PC-9 (cell line): ENCODE measurements at places on chromosomes 2 and 18. TPM values are rescaled to one million over a fixed set of nuclear protein-coding genes. Genes with fewer than 3 reads are reported as not detected.
A peak's percentile ranks its signal among the peaks of the same experiment; 100 is the strongest.

DNA sequence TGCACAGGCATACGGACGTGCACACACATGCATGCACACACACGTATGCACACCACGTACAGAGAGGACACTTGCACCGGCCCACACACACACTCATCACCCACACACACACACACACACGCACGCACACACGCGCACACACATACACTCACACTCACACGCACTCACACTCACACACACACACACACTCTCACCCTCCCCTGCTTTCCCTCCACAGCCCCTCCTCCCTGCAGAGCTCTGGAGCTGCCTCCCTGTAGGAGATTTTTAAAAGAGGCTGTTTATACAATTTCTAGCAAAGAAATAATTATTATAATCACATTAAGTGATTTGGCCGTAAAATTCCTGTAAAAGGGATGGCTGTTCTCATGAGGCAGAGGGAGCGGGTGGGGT, 36.5 kb upstream of the SNED1 start:
- DNase-seq = no peak

The CNRIP1 gene
- not detected in 2 replicates for total RNA-seq

GRCh38 chr2:230447455-230448451, 31.8 kb downstream of the SP100 start:
- DNase-seq = no peak

DNA sequence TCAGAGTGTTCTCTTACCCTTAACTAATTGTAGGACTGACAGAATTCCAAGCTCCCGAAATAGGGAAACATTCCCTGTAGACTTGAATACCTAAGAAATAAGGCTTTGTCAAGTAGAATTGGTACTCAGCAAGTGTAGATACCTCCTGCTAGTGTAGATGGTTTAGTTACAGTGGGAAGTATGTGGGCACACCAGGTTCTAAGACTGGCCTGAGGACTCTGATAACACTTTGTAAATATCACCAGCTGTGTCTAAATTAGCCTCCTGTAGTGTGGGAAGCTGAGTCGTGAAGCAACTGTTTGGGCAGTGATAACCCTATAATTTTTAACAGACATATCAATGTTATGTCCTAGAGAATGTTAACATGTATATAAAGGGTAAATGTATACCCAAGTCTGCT, 304.5 kb downstream of the SLC8A1 start:
- no peak for DNase-seq

The ARID5A gene
- 5.1 and 6.0 TPM in 2 replicates for total RNA-seq

The PEX13 gene
- total RNA-seq = 28.4 and 32.4 TPM in 2 replicates

- no peak for DNase-seq
Measured at GRCh38 chr2:201908901-201909300, 102.6 kb downstream of the CDK15 start.

DNA sequence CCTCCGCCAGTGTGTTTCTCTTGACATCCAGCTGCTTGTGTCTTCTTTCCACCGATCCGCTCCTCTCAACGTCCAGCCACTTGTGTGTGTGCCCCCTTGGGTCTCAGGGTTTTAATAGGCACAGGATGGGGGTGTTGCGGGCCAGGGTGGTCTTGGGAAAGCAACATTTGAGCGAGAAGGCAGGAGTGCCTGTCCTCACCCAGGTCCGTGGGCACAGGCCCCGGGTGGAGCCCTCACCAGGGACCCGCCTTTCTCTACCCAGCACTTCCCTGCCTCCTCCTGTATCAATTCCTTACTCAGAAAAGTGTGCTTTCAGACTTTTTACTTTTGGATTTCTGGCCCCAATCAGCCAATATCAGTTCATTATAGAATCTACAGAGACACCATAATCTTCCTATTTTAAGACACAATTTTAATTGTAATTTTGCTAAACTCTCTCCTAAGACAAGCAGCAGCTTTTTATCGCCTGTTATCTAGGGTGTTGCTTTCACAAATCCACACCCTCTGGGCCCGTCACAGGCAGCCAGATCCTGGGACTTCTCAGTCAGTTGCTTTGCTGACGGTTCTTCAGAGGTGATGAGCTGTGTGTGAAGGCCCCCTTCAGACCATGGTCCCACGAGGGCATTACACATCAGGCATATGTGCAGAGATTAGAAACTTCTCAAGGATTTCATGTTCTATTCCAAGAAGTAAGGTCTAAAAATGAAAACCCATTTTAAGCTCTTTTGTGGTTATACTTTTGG, 96.0 kb upstream of the FHL2 start:
- DNase-seq = no peak

- no peak for DNase-seq
Measured at GRCh38 chr2:239469106-239469960, 68.5 kb upstream of the HDAC4 start.

DNA sequence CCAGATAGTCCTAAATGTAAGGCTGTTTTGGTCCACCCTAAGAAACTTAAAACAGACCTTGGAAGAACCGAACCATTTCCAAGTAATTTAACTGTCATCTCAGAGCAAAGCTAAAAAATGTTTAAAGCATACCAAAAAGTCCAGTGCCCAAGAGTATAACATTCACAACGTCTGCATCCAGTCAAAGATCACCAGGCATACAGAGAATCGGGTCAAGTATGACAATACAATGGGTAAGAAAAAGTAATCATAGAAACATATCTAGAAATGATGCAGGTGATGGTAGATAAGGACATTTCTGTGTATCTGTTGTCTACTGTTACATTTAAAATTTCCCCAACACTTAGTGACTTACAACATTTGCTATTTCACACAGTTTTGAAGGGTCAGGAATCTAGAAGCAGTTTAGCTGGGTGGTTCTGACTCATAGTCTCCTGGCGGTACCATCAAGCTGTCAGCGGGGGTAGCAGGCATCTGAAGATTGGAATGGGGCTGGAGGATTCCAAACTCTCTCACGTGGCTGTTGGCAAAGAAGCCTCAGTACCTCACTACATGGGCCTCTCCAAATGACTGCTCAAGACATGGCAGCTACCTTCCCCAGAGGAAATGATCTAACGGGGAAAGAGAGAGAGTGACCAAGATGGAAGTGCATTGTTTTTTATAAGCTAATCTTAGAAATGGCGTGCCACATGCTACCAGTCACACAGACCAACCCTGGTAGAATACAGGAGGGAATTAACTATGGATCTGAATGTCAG, 36.6 kb upstream of the DYNC2LI1 start:
- no peak for DNase-seq

The RUFY4 gene
- not detected in 2 replicates for total RNA-seq

- peak; percentile 61 for DNase-seq
Measured at GRCh38 chr2:57696016-57696415, 350.6 kb upstream of the VRK2 start.

GRCh38 chr2:207160115-207160514, 5.6 kb downstream of the KLF7 start:
- DNase-seq = no peak

DNA sequence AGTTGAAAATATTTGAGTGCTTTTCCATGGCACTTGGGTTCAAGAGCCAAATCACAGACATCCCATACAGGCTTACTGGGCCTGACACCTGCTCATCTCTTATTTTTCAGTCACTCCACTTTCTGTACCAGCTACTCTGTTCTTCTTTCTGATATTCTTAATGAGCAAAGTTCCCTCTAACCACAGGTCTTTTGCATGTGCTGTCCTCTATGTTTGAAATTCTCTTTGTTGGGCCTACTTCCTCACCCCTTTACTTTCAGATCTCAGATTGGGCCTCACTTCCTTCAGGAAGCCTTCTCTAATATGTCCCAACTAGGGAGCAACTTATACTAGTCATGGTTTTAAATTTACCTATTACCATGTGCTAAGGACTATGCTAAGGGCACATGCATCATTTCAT, 81.8 kb upstream of the RBMS1 start:
- DNase-seq = no peak

- no peak for DNase-seq
Measured at GRCh38 chr2:152393377-152393776, 58.4 kb downstream of the FMNL2 start.

DNA sequence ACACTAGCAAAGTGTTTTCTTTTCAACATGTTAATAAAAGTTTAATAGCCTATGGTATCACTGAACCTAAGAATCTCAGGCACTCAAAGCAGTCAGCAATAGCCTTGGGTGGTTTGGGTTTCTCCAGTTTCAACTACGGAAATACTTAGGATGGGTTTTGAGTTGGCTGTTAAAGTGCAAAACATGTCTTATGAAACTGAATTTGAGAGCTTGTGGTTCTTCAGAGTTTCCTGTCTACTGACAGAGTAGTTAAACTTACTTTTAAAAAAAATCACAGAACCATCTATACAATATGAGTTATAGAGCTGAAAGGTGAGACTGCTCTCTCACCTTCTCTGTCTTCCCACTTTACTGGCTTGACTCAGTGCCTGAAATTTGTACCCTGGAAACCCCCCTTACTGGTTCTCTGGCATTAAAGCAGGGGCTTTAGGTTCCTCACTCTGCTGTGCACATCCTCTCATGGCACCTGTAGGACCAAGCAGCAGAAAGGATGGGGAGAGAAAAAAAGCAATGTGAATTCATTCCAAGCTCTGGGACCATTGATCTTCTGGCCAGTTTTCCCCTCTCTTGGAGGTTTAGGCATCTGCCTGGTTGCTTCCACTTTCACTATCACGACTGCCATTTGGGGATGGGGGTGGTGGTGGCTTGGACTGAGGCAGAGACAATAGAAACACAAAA, 18.1 kb downstream of the CCDC141 start:
- DNase-seq = no peak

DNA sequence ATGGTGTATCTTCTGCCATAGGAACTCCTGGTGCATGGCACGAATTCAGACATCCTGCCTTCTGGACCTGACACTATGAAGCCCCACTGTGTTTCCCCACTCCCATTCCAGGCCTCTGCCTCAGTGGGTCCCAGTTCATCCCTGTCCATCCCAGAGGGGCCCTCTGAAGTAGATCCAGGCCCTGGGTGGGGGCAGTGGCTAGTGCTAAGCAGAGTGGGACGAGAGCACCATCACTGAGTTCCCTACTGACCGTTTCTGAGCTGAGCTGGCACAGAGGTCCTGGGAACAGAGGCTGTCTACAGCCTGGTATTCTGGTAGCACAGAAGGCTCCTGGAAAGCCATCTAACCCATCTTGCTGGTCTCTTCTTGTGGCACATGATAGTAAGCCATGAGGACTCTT, 54.0 kb downstream of the ATOH8 start:
- no peak for DNase-seq

GRCh38 chr2:237603718-237604362, 13.3 kb upstream of the RAB17 start:
- no peak for DNase-seq

The PPM1B gene
- 42.3 and 45.0 TPM in 2 replicates for total RNA-seq

The HTR2B gene
- total RNA-seq = not detected in 2 replicates

The RGPD4 gene
- total RNA-seq = not detected in 2 replicates

The IL18RAP gene
- total RNA-seq = not detected in 2 replicates

GRCh38 chr2:8312221-8312620, 369.6 kb upstream of the ID2 start:
- DNase-seq = no peak

DNA sequence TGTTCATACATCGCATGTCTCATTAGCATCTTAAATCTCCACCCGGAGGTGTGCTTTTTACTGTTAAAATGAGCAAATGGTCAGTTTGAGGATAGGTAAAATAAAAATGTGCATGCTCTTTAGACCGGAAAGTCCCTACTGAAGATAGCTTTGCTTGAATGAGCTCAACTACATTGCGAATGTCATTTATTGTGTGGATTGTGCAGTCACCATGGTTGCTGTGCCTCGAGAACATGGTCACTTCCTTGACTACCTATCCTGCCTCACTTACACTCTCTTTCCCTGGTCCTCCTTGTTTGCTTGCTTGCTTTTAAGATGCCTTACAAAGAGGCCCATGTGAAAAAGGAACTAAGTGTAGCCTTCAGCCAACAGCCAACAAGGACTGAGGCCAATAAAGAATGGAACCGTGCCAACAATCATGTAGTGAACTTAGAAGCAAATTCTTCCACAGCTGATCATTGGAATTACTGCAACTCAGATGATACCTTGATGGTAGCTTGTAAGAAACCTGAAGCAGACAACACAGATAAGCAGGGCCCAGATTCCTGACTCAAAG, 72.2 kb upstream of the BARD1 start:
- no peak for DNase-seq

DNA sequence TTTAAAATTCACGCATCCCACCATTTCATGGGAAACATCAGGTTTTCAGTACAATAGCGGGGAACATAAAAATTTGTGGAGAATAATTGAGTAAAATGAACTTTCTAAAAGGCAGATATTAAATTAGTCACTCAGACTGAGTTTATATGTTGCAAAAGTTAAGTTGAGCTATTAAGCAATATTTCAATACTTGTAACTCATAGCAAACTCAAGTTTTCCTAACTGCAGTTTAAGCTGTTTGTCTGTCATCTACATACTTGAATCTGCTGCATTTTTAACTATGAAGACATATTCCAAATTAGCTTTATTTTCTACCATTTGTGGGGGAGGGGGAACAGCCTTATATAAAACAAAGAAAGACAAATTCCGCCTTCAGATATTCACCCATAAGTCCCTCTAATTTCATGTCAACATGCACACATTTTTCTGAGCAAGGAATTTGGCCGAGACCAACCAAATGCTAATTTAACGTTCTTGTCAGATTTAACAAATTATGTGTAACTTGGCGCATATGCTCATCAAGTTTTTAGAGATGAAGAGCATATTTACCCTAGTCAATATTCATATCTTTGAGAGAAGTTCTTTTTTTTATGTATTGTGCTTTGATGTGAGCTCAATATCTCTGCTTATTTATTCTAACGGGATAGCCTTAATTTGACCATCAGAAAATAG, 462.9 kb downstream of the TXNL1 start:
- DNase-seq = no peak

GRCh38 chr18:49845629-49846360, 32.5 kb upstream of the ACAA2 start:
- DNase-seq = no peak

- no peak for DNase-seq
Measured at GRCh38 chr18:7844418-7844817, 277.3 kb downstream of the PTPRM start.

The RNPEPL1 gene
- 101 and 125 TPM in 2 replicates for total RNA-seq

The POTEJ gene
- not detected in 2 replicates for total RNA-seq

DNA sequence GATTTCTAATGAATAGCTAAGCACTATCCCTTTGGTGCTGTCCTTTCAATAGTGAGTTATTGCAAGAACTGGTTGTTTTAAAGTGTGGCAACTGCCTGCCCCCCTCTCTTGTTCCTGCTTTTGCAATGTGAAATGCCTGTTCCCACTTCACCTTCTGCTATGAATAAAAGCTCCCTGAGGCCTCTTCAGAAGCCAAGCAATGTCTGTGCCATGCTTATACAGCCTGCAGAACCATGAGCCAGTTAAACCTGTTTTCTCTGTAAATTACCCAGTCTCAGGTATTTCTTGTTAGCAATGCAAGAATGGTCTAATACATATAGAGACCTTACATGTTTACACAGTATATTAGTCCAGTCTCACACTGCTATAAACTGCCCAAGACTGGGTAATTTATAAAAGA, 15.0 kb upstream of the METTL21A start:
- DNase-seq = no peak

GRCh38 chr2:105369777-105370690, 28.8 kb downstream of the FHL2 start:
- DNase-seq = peak; percentile 46

- DNase-seq = no peak
Measured at GRCh38 chr2:152453129-152453911, 118.3 kb downstream of the FMNL2 start.

GRCh38 chr2:46695283-46695682, 215.9 kb downstream of the TMEM247 start:
- DNase-seq = no peak

GRCh38 chr2:41737888-41738287, 309.9 kb upstream of the PKDCC start:
- no peak for DNase-seq

- no peak for DNase-seq
Measured at GRCh38 chr2:202512176-202512575, 122.6 kb upstream of the FAM117B start.

The DUSP19 gene
- total RNA-seq = 6.2 and 8.6 TPM in 2 replicates

- DNase-seq = no peak
Measured at GRCh38 chr2:63046961-63047320, 3.7 kb upstream of the OTX1 start.
